ENCODE measurements at places on chromosomes 12 and 14.

- DNase-seq, result no peak
Measured at GRCh38 chr12:77894556-77894955, 63.9 kb downstream of the NAV3 start.

DNA sequence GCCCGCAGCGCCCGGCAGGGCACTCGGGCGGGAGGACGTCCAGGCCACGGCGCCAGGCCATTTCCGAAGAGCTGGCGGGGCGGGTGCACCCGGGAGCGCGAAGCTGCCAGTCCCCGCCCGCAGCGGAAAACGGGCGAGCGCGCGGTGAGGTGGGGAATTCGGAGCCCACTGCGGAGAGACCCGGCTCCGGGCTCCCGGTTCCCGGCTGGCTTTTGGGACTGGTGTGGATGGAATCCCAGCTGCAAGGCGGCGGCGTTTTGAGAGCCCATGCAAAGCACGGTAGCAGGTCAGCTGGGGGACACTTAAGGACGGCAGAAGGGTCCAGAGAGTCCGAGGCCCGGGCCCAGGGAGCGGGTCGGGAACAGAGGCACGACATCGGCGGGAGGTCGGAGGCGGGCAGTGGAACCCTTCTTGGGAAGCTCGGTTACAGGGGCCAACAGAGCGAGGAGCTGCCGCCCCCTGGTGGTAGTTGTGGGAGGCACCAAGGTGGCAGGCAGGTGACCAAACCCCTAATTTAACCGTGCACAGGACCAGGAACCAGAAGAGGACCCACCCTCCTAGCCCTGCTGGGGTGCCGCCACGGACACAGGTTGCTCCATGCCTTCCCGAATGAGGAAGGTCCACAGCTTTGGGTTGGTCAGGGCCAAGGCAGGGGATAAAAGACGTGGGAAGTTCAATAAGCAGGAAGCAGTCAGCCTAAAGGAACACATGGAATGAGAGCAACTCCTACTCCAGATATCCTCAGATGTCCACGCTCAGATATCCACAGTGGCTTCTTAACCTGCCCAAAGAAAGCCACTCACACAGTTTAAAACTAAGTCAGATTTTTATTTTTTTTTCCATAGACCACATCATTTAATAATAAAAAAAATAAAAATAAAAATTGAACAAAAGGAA lies 685 bp upstream of the CDH24 start:
- peak; percentile 92 for DNase-seq

DNA sequence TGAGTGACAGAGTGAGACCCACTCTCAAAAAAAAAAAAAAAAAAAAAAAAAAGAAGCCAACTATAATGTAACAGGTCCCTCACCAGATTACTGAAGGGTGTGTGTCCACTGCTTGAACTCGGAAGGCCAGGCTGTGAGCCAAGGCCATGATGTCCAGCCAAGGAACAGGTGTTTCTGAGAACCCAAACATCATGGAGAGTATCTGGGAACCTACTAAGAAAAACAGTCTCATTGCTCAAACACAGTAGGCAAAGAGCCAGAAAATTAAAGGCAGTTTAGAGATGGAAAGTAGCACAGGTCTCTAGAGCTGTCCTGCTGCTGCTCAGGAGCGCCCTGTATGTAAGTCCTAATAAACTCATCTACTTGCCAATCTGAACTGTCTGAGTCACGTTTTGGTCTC lies 12.5 kb upstream of the MAP4K5 start:
- no peak for DNase-seq

GRCh38 chr14:100581228-100582145 lies 5.7 kb downstream of the BEGAIN start:
- DNase-seq, result no peak

GRCh38 chr14:69696204-69696527 lies 70.8 kb upstream of the SRSF5 start:
- no peak for DNase-seq

DNA sequence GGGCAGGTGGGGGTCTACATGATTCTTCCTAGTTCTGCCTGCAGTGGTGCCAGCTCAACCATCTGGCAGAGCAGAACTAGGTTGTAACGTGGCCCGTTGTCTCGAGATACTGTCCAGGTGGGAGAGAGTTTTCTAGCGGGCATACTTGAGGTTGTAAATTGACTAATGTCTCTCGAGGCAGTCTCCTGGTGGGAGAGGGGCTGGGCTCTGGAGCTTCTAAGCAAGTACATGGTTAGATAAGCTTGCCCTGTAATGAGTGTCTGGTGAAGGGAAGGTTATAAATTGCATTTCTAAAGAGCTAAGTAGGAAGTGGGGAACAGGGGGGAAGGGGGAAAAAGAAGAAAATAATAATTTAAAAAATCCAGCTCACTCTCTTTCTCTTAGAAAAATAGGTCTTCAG lies 18.1 kb downstream of the BDKRB1 start:
- DNase-seq, result no peak

GRCh38 chr14:44567997-44568396 lies 60.9 kb upstream of the FSCB start:
- no peak for DNase-seq

DNA sequence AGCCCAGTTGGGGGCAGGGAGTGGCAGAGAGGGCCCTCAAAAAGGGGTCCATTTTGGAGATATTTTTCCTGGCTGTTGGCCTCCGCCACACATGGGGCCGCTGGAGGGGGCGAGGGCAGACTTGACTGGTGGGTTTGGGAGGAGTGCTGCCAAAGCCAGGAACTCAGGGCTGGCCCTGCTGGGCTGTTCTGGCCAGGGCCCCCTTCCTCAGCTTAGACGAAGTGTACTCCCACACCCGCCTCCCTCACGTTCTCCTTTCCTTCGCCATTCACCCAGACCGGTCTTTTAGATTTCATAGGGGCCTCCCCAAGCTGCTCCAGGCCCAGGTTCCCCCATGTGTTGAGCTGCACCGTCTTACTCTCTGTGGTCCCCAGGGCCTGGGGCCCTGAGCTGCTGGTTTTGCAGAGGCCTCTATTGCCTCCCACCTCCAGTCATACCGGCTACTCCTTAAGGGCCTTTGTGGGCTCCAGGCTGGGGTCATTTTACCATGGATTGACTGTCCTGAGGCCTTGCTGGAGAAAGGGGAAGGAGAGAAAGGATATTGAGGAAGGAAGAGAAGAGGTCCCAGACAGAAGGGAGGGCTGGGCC lies 1.3 kb downstream of the KRT7 start:
- no peak for DNase-seq

GRCh38 chr14:56065621-56066290 lies 52.5 kb upstream of the PELI2 start:
- no peak for DNase-seq
